B cell (primary cell): ENCODE measurements at places on chromosomes 12 and 14. TPM values are rescaled to one million over a fixed set of nuclear protein-coding genes. Genes with fewer than 3 reads are reported as not detected.
A peak's percentile ranks its signal among the peaks of the same experiment; 100 is the strongest.

DNA sequence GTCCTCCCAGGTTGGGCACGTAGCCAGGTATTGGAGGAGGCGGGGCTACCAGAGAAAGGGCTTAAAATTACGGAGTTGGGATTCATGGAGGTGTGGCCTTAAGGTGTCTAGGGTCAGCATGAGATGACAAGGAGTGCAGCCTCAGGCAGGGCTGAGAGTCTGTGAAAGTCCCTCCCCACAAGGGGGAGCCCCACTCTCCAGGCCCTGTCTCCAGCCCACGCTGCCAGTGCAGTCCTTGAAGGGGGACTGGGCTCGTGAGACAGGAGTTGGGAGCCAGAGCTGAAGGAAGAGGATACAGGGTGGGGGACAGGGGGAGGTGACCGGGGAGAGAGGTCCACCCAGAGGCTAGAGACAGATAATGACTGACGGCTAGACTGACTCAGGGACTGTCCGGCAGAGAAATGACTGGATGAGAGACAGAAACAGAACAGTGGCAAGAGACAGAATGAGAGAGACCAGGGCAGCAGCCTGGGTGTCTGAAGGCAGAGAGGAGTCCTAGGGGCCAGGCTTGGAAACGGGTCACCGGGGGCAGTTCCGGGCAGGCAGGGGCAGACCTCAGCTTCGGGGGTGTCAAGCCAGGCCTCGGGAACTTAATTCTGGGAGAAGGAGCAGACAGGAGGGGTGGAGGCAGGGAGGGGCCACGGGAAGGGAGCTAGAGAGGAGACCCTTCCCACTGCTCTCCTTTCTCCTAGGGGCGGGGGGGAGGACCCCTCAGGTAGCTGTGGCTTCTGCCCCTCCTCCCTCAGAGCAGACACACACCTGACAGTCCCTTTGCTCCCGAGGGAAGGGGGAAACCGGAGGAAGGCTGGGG is 970 bp downstream of the CDH24 start:
- peak; percentile 83 for DNase-seq

DNA sequence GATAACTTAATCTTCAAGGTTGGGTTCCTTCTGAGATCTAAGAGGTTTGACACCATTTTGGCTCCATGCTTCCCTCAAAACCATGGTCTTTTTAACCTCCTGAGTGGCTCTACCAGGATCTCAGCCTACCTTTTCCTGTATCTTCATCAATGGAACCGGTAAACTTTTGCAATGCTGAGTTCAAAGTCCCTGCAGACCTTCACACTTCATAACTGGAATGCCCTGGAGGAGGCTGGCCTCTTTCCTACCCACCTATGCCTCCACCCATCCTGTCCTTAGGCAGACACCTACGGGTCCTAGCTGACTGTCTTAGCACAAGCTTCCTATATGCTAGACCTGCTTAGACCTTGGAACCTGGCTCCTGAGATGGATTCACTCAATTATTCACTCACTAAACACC is 89.5 kb upstream of the EEA1 start:
- DNase-seq: no peak

DNA sequence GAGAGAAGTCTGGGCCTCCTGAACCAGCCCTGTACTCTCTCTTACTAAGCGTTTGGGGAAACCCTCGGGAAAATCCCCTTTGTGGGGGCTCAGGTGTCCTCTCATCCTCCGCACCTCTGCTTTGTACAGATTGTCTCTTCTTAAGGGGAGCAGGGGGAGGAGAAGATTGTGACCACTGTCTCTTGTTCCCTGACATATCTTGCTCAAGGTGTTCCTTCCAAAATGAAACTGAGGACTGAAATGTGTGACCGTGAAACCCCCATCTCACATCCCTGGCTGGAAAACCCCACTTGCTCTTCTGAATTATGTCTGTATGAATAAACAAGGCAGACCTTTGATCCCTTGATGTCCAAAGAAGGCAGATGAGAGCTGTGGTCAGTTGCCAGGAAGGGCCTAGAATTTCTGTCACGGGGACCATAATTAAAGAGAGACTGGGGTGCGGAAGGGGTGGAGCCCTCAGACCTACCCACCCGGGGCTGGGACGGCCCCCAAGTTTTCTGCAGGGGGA is 369.8 kb downstream of the AACS start:
- no peak for DNase-seq

DNA sequence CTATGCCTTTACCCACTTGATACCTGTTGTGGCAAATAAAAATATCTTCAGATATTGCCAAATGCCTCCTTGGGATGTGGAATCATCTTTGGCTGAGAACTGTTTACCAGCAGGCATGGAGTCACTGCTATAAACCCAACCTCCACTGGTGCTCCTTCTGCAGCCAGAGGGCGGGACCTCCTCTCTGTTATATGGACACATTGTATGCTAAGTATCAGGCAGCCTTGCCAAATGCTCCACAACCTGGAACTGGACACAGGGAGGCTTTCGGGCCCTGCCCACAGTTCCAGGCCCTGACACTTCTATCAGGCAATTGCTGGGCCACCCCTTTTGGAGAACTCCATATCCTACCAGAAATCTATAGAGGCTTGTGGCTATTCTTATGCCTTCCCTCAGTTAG is 201.0 kb downstream of the TMX1 start:
- no peak for DNase-seq

DNA sequence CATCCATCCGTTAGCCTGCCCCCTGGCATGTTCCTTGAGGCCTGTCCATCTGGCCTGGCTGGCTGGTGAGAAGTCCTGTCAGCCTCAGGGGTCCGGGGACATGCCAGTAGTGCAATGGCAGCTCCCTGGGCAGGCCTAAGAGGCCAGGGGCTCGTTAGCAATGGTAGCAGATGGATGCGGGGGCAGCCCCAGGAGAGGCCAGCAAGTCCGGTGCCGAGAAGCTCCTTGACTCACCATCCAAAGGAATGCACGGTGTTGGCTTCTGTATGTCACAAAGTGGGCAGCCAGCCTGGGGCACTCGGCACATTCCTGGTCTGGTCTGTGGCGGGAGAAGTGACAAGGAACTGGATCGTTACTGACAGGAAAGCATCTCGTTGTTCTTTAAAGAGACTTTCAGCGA is 319.9 kb downstream of the CACNA1C start:
- no peak for DNase-seq

DNA sequence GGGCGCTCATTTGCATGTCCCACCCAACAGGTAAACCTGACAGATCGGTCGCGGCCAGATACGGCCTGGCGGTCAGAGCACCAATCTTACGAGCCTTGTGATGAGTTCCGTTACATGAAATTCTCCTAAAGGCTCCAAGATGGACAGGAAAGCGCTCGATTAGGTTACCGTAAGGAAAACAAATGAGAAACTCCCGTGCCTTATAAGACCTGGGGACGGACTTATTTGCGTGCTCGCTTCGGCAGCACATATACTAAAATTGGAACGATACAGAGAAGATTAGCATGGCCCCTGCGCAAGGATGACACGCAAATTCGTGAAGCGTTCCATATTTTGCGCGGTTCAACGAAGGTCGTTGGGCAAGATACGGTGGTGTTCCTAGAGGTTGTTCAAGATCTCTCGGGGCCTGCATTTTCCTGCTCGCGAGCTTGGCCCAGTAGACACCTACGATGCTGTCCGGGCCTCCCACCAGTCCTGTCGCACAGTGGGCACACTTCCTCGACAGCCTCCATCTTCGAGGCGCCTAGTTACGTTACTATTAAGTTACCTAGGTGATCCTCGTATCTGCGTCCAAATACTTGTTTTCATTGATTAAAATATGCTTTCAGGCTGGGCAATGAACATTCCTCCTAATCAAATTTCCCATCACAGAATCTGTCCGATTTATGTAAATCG is at the start of gene RNU6-7:
Gene RNU6-7, plus strand, starts transcription at position 230 of the 675 bp plus-strand sequence.
- DNase-seq: peak; percentile 80

GRCh38 chr14:100317389-100317788 is 5.8 kb upstream of the SLC25A47 start:
- DNase-seq: no peak

DNA sequence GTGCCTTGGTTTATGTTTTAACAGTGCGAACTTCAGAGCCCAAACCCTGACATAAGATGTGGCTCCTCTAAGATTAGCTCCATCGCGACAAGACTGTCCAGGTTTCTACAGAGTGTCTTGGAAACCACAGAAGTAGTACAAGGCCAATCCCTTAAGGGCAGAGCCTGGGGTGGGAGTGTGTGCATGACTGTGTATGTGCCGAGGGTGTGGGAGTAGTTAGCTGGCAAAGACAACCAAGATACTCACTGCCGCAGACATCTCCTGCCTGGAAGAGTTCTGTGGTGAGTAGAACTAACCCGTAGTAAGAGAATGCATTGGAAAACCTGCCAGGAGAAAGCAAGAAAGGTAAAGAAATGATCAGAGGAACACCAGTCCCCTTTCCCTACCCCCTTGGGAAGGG is 54.1 kb downstream of the DAO start:
- DNase-seq: no peak

DNA sequence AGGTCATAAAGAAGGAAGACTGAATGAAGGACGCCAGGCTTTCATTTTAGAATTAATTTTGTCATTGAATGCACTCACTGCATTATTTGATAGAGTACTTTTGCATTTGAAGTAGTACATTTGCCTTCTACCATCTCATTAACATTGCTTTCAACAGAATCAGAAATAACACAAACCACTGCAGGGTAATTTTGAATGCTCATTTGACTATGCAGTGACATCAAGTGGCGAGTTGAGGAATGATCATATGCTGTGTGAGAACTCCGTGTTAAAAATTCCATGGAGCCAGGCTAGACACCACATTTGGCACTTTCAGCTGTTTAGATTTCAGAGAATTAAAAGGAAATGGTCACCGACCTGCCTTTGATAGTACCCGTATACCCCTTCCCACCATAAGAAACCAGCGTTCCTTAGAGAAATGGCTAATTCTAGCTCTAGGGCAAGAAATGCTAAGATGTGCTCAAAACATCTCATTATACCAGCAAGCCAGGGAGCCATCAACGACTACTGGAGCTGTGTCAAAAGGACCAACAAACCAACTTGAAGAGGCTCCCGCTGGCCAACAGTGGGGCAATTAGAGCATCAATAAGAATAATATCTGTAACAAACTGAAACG is 16.5 kb downstream of the HEBP1 start:
- no peak for DNase-seq

DNA sequence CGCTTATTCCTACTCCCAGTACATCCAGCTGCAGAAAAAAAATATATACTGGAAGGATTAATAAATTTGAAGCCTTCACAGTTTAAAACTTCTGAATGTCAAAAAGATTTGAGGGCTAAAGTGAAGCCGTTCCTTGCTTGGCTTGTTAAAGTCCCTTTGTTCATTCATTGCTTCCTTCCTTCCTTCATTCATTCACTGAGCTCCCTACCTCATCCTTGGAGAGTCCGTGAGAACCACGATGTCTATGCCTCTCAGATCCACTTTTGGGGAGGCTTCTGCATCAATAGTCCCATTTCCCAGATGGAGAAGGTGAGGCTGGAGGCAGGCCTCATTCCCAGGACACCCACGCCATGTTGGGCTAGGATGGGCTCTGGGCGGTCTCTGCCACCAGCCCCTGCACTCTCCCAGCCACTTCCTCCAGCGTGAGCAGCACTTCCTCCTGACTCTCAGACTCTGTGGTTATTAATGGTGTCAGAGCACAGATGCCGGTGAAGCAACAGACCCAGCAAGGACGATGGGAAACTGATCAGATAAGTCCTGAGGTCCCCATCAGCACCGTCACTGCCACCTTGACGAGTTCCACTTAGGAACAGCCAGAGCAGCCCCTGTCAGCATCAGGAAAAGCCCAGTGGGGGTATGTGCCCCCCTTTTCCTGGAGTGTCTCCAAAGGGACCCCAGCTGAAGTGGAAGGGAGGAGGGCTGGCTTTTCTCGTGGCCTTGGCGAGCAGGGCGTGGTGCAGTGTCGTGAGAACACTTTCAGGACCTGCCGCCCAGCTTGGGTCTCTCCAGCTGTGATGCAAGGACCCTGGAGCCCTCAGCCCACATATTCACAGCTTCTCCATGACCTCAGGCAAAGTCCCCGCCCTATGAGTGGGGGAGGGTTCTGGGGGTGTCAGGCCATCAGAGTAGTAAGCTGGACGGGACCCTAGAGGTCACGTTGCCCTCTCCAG is 21.2 kb downstream of the ASB2 start:
- peak; percentile 76 for DNase-seq

- no peak for DNase-seq
Measured at GRCh38 chr14:96268431-96269358, 12.7 kb downstream of the BDKRB1 start.

DNA sequence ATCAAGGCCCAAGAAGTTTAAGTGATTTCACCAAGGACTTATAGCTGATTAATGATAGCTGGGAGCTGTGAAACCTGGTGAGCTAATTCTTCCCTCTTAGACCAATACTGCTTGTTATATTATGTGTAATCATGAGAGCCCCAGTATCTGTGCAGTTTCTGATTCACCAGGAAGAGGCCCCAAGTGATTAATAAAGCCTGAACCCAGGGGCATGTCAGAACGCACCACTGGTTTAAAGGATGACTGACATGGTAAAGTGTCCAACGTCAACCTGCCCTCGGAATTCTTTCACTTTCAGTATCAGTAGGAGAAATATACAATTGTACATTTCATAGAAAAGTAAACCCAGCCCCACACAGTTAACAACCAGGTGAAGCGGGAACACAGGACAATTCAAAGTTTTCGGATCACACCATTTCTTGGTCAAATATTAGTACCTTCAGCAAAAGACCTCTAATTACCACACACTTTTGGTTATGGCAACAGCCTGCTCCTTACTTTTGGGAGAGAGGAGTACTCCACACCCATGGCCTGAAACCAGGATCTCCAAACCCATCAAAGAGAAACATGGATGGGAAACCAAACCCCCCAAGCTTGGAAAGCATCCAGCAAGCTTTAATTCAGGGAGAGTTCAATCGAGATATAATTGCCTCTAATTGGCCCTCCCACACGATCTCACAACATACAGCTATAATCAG is 28.5 kb downstream of the TMCC3 start:
- peak; percentile 51 for DNase-seq

- no peak for DNase-seq
Measured at GRCh38 chr14:99715266-99716000, 31.3 kb downstream of the CYP46A1 start.

- no peak for DNase-seq
Measured at GRCh38 chr12:62251609-62251958, 8.6 kb upstream of the USP15 start.

- DNase-seq: no peak
Measured at GRCh38 chr12:102462386-102462785, 18.0 kb downstream of the IGF1 start.

COX8C gene
- total RNA-seq: not detected in 2 replicates

CACNA1C gene
- total RNA-seq: 0.02 and 0.10 TPM in 2 replicates

ZFHX2 gene
- total RNA-seq: 2.5 and 2.8 TPM in 2 replicates

IFI27 gene
- total RNA-seq: 0.27 and 0.81 TPM in 2 replicates

FERMT2 gene
- 0.05 TPM in 1 of 2 replicates, not detected in the other for total RNA-seq

TAS2R43 gene
- 4.8 and 5.0 TPM in 2 replicates for total RNA-seq

DNAJC22 gene
- total RNA-seq: not detected in 2 replicates

ANO4 gene
- not detected in 2 replicates for total RNA-seq
